NCI-H2081 (cell line): ENCODE measurements at places on chromosomes 3 and 15.

- no peak for DNase-seq
Observed at GRCh38 chr3:31754575-31755278, 222.0 kb downstream of the STT3B start.

- peak; percentile 59 for DNase-seq
Observed at GRCh38 chr15:37891766-37892368, 42.6 kb upstream of the TMCO5A start.

GRCh38 chr3:95184038-95184437, 1121.2 kb downstream of the NSUN3 start:
- DNase-seq, result no peak

DNA sequence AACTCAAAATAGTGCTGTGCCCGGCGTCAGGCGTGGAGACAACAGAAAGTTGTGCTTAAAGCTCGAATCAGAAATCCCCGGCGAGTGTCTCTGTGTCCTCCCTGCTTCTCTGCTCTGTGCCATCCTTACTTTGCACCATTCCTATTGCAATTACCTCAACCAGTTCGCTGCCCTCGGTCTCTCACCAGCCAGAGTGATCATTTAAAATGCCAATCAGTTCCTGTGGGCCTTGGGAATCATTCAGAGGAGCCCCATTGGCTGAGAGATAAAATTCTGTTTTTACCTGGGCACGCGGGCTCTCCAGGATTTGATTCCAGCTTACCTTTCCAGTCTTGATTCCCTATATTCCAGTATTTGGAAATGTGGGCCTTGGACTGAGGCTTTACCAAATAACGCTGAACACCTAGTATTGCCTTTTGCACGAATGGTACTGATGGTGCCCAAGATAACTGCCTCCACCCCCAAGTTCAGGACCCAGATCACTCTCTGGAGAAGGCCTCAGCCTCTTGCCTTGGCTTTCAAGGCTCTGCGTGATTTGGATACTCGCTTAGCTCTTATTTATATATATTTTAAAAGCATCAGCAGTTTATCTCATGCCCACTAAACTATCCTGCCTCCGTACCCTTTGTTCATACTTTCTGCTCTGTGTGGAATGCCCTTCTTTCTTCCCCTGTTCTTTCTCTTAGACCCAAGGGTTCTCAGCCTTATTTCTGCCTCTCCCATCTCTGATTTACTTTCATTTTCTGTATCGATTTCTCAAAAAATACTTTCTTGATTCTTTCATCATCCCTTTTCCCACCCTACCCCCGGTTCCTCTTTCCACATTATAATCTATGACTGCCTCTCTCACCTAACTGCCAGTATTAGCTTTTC, 863 bp downstream of the PSMA4 start:
- no peak for DNase-seq

DNA sequence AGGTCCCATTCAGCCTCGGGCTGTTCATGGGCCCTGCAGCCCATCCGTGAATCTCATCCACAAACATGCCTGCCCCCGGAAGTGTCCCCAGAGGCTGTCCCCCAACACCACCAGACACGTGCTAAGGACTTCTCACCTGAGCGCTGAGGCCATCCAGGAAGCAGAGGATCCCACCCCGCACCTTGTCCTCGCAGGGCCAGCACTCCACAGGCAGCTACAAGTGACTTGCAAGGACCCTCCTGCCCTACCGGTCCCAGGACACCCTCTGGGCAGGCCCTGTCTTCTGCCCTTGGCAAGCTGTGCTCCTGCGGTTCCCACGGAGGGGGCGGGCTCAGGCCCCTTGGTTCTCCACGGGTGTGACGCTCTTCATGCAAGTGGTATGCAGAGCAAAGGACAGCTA, 146.0 kb downstream of the NUP210 start:
- DNase-seq, result no peak

- no peak for DNase-seq
Observed at GRCh38 chr3:36197151-36197550, 183.2 kb upstream of the STAC start.

GRCh38 chr3:49723296-49723627, 489 bp downstream of the GMPPB start:
- no peak for DNase-seq

- DNase-seq, result no peak
Observed at GRCh38 chr3:122358703-122359032, 24.4 kb downstream of the MIX23 start.

DNA sequence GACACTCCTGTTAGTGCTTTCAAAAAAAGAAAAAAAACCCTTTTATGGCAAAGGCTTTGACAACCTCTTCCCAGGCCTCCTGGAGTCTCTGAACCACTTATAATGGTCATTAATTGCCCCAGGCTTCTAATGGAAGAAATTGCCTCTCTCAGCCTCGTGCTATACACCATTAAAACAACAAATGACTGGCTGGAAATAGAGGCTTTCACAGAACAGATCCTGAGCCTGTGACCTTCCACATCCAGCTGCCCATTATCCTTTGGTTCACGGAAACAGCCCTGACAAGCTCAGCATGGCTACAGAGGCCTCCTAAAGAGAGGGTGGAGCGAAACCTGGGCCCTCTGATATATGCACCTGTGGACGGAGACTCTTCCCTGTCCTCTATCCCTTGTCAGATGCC, 26.8 kb upstream of the MKRN3 start:
- no peak for DNase-seq
